ENCODE measurements at places on chromosomes 4 and X.

DNA sequence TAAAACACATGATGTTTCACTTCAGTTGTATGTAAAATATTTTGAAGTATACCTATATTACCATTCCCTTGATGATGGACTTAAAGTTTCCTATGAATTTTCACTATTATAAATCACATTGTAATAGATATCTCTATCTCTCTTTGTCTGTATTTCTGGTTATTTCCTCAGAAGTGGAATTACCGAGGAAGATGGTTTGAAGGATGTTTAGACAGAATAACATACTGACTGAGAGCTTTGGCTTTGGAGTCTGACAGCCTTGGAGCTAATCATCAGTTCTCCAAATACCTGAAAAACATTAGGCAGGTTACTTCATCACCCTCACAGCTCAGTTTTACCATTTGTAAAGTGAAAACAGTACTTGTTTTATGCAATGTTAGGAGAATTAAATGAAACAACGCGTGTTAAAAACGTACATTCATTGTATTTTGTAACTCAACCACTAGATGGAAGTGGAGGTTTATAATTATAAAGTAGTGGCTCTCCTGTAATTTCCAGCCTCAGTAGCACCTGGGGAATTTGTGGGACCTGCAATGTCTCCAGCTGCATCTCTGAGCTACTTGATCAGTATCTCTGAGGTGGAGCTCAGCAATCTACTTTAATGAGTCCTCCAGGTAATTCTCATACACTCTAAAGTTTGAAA is 14.3 kb downstream of the JCHAIN start:
- DNase-seq = peak; percentile 51

DNA sequence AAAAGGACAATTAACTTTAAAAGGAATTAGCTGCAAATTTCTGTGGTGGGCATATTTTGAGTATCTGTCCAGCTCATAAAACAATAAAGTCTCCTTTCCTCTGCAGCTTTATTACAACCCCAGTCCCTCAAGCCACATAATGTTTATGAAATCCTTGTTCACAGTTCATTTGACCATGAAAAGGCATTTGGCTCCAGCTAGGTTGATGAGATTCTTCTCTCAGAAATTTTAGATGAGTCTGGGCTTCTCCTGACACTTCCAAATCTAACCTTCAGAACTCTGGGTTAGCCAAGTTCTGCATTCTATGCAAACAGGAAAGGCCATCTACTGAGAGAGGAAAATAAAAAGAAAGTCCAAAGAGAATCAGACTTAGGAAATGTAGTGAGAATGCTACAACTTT is 156.8 kb downstream of the GRXCR1 start:
- no peak for DNase-seq

DNA sequence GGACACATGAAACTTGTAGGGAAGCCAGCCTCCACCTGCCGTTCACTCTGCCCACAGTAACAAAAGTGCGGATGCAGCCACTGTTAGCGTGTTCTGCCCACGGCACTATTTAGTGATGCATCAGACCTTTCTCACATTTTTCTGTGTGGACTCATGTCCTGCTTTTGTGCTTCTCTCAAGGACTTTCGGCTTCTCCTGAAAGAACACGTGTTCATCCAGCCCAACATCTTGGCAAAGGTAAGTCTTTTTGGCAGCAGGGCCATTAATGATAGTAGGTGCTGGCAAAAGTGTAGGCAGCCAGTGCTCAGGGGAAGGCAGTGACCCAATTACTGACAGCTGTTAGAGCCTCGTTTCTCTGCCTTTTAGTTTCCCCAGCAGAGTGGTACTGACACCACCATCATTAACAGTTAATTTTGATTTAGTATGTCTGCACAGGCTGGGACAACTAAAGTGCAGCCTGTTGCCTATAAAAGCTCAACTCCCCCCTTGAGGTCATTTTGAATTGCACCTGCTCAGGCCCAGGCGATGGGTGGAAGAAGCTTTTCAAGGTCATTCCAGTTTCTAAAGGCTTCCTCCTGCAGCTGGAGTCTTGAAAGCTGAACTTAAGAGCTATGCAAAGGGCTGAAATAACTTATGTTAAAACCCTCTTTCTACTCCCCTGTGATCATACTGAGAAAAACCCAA is 54.5 kb upstream of the HPSE start:
- no peak for DNase-seq

- DNase-seq = no peak
These were observed at the start of gene PSAPL1 for GRCh38 chr4:7434766-7435150. PSAPL1 (minus strand) TSS chr4:7434930; CDS start chr4:7434879, 51 bp downstream.

DNA sequence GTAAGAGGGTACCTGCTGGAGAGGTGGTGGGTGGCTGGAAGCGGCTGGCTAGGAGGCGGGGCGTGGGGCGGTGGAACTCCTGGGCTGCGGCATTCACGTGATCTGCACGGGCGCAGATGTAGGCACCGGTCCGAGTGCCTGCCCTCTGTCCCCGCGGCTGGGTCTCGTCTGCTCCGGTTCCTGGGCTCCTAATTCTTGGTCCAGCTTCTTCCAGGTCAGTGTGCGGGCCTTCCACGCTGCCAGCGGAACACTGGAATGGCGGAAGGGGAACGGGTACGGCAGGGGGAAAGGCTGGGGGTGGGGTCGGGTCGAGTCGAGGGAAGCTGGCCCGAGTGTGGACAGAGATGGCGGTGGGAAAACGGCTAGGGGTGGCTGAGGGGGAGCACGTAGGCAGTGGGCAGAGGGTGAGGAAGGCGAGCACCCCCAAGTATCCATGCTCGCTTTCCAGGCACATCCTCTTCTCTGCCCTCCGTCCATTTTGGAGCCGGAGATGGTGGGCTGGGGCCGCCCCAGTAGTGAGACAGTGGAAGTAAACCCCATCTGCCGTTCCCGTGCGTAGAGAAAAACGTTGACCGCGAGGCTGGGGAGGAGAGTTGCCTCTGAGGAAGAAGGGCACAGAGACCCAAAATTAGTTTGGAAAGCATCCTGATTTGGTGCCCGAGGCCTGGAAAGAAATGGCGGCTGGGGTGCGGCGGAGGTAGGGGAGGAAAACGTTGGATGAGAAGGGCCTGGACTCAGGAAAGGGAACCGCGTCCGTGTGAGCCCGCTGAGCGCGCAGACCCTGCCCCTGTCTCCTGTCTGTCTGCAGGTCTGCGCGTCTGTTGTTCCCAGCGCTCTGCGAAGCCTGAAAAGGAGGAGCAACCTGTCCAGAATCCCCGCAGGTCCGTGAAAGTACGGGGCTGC is at the start of gene TCEAL4:
TSS of gene TCEAL4 (plus strand) at position 105 of the 903 bp plus-strand sequence. CDS start 1,161 bp downstream, outside the sequence.
- peak; percentile 50 for DNase-seq
